ENCODE measurements at places on chromosomes 12 and 14. TPM values are rescaled to one million over a fixed set of nuclear protein-coding genes. Genes with fewer than 3 reads are reported as not detected.

Gene AQP5
- not detected for total RNA-seq

Gene HCFC2
- 4.9 TPM for total RNA-seq

Gene EXOC3L4
- total RNA-seq, result 27.0 TPM

Gene GPR68
- not detected for total RNA-seq

Gene IQSEC3
- total RNA-seq, result not detected

- DNase-seq, result peak; percentile 88
- no peaks in the 10 kb centered on the region for H3K27me3 ChIP-seq
- no peaks in the 10 kb centered on the region for H3K36me3 ChIP-seq
- peak overlapping the region; percentile 81 for H3K27ac ChIP-seq
- H3K4me3 ChIP-seq, result peak overlapping the region; percentile 65
These were observed 754 bp downstream of the ACSS3 start for GRCh38 chr12:81078469-81079196.

GRCh38 chr12:68334132-68334531, 2.0 kb upstream of the MDM1 start:
- H3K27me3 ChIP-seq, result no peaks in the 10 kb centered on the region
- H3K4me3 ChIP-seq, result no peak overlapping the region
- no peaks in the 10 kb centered on the region for H3K36me3 ChIP-seq
- no peak overlapping the region for H3K27ac ChIP-seq
- no peak for DNase-seq

- H3K36me3 ChIP-seq, result no peaks in the 10 kb centered on the region
- H3K4me1 ChIP-seq, result no peaks in the 10 kb centered on the region
- no peak overlapping the region for H3K27ac ChIP-seq
- no peak overlapping the region for H3K4me3 ChIP-seq
- H3K27me3 ChIP-seq, result peaks cover 3% of the 10 kb centered on the region
These were observed 22.2 kb downstream of the GSC start for GRCh38 chr14:94747739-94748138.

DNA sequence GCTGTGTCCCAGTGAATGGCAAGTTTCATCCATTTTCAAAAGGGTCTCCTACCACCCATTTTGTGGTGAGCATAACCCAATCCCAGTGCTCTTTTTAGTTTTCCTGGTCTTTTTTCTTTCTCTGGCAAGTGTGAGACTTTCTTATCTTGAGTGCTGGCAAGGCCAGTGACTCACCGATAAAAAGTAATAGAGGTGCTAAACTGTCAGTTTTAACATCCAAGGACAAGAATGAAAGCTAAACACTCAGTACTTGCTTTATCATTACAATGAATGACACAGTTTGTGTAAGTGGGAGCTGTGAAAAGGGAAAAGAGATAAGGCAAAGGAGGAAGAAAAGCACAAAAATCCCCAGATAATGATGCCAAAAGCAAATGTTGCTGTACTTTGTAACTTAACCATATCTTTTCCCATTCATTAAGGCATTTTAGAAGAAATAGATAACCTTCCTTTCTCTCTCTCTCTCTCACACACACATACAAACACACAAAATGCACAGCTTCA, 4.9 kb upstream of the LRIG3 start:
- no peaks in the 10 kb centered on the region for H3K36me3 ChIP-seq
- H3K4me3 ChIP-seq, result no peak overlapping the region
- H3K27me3 ChIP-seq, result no peaks in the 10 kb centered on the region

DNA sequence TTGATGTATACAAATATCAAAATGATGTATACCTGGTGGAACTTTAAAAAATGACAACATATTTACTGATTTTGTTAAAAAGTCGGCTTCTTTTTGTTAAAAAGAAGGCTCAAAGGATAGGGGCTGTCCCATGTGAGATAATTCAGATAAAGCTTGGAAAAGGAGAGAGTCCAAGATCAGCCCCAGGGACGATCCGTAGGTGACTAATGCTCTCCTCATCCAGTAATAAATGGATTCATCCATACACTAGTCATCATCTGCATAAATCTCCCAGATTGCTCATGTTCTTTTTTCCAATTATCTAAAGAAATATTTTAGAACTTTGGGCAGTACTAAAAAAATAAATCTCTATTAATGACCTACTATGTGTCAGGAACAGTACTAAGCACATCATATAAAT, 23.4 kb upstream of the FSCB start:
- H3K36me3 ChIP-seq, result no peaks in the 10 kb centered on the region
- H3K27me3 ChIP-seq, result no peaks in the 10 kb centered on the region
- no peak for DNase-seq
- no peak overlapping the region for H3K27ac ChIP-seq
- H3K4me3 ChIP-seq, result no peak overlapping the region

- DNase-seq, result no peak
- H3K27ac ChIP-seq, result peak overlapping the region; percentile 95
- no peaks in the 10 kb centered on the region for H3K36me3 ChIP-seq
These were observed 25.6 kb upstream of the UBC start for GRCh38 chr12:124940143-124940392.

GRCh38 chr14:99244367-99244901, 27.6 kb downstream of the BCL11B start:
- H3K4me3 ChIP-seq, result no peak overlapping the region
- DNase-seq, result no peak
- no peaks in the 10 kb centered on the region for H3K36me3 ChIP-seq
- no peaks in the 10 kb centered on the region for H3K4me1 ChIP-seq
- H3K27ac ChIP-seq, result no peak overlapping the region

DNA sequence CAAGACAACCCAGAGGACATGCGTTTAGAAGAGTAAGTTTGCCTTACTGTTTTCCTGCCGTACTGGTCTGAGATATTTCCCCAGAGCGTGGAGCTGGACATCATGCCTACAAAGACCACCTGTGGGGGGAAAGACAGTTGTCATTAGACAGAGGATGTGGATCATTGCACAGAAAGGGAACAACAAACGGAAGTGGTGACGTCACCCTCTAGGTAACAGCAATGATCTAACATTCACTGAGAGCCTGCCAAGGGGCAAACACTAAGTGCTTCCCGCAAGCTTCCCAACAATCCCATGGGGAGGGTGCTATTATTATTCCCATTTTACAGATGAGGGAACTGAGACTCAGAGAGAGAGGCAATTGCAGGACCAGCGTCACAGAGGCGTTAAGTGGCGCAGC, 48.5 kb downstream of the SVOP start:
- H3K4me3 ChIP-seq, result no peak overlapping the region
- H3K27ac ChIP-seq, result no peak overlapping the region
- no peaks in the 10 kb centered on the region for H3K36me3 ChIP-seq

DNA sequence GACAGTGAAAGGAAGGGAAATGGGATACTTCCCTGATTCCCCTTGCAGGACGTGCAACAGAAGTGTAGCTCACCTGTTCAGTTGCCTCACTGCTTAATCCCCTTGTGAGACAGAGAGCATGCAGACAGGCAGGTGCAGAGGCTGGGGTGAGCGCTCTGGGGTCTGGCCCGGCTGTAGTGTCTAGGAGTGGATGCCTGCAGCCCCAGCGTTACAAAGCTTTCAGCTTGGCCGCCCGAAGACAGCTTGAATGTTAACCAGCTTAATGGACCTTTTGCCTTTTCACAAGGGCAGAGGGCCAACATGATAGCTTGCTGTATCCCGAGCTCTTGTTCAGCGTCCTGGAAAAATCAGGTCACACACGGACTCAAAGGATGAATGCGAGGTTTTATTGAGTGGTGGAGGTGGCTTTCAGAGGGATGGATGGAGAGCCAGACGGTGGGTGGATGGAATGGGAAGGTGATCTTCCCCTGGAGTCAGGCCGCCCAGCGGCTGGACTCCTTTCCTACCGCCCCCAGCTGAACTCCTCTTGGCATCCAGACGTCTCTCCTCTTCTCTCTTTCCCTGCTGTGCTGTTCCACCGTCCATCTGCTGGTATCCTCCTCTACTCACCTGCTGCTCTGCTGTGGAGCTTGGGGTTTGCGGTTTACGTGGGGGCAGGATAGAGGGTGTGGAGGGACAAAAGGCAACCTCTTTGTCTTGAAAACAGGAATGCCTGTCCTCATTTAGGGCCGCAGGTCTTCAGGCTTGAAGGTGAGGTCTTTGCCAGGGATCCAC, 86.2 kb upstream of the RESF1 start:
- H3K4me1 ChIP-seq, result no peaks in the 10 kb centered on the region
- DNase-seq, result no peak
- H3K36me3 ChIP-seq, result no peaks in the 10 kb centered on the region
- no peak overlapping the region for H3K27ac ChIP-seq
- no peak overlapping the region for H3K4me3 ChIP-seq
- 0 out of 3 replicates have a peak, but pooled peaks cover 3% of the 10 kb centered on the region for H3K27me3 ChIP-seq

DNA sequence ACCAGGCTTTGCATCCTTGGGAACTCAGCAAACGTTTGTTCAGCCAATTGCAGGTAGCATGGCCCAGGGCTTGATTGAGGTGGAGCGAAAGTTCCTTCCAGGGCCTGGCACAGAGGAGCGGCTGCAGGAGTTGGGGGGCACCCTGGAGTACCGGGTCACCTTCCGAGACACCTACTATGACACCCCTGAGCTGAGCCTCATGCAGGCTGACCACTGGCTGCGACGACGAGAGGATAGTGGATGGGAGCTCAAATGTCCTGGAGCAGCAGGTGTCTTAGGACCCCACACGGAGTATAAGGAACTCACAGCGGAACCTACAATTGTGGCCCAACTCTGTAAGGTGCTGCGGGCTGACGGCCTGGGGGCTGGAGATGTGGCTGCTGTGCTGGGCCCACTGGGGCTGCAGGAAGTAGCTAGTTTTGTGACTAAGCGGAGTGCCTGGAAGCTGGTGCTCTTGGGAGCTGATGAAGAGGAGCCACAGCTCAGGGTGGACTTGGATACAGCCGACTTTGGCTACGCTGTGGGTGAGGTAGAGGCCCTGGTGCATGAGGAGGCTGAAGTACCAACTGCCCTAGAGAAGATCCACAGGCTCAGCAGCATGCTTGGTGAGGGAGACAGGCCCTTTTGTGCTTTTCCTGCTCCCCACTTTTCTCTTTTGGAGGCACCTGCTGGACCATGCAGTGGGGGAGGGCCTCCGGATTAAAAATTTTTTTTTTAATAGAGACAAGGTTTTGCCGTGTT, 799 bp downstream of the THTPA start:
- peak overlapping the region; percentile 83 for H3K4me3 ChIP-seq
- peaks cover 59% of the 10 kb centered on the region for H3K4me1 ChIP-seq
- peaks cover 29% of the 10 kb centered on the region for H3K36me3 ChIP-seq
- DNase-seq, result no peak
- H3K27me3 ChIP-seq, result no peaks in the 10 kb centered on the region
- peak overlapping the region; percentile 89 for H3K27ac ChIP-seq

DNA sequence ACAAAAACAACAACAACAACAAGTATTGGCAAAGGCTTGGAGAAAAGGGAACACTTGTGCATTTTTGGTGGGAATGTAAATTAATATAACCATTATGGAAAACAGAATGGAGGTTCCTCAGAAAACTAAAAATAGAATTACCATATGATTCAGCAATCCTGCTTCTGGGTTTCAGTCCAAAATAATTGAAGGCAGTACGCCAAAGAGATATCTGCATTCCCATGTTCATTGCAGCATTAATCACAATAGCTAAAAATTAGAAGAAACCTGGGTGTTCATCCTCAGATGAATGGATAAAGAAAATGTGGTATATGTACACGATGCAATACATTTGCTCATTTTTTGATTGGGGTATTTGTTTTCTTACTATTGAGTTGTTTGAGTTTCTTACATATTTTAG, 813.0 kb downstream of the NRXN3 start:
- DNase-seq, result no peak
- H3K36me3 ChIP-seq, result no peaks in the 10 kb centered on the region
- no peaks in the 10 kb centered on the region for H3K27me3 ChIP-seq
- H3K4me1 ChIP-seq, result no peaks in the 10 kb centered on the region

- no peaks in the 10 kb centered on the region for H3K27me3 ChIP-seq
- no peak overlapping the region for H3K4me3 ChIP-seq
- no peaks in the 10 kb centered on the region for H3K36me3 ChIP-seq
- no peak for DNase-seq
- no peaks in the 10 kb centered on the region for H3K4me1 ChIP-seq
These were observed 86.2 kb upstream of the TMTC1 start for GRCh38 chr12:29869946-29870345.

DNA sequence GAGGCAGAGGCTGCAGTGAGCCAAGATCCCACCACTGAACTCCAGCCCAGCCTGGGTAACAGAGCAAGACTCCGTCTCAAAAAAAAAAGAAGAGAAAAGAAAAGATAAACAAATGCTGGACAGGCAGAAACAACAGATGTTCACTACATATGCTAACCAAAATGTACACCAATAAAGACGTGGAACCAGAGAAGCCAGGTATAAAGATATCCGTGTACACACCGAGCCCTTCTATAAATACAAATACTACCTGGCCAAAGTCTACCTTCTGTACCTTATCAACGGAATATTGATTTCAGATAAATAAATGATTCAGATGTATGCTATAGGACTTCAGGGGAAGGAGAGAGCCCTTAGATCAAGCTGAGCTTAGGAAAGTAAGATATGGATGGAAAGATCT, 10.8 kb upstream of the KRT8 start:
- H3K36me3 ChIP-seq, result no peaks in the 10 kb centered on the region
- H3K27ac ChIP-seq, result no peak overlapping the region
- no peaks in the 10 kb centered on the region for H3K27me3 ChIP-seq

GRCh38 chr14:24138396-24139271, 2.6 kb downstream of the PSME1 start:
- H3K27ac ChIP-seq, result peak overlapping the region; percentile 75
- H3K4me1 ChIP-seq, result peaks cover 67% of the 10 kb centered on the region
- DNase-seq, result no peak
- H3K27me3 ChIP-seq, result no peaks in the 10 kb centered on the region
- H3K36me3 ChIP-seq, result peaks cover 35% of the 10 kb centered on the region

DNA sequence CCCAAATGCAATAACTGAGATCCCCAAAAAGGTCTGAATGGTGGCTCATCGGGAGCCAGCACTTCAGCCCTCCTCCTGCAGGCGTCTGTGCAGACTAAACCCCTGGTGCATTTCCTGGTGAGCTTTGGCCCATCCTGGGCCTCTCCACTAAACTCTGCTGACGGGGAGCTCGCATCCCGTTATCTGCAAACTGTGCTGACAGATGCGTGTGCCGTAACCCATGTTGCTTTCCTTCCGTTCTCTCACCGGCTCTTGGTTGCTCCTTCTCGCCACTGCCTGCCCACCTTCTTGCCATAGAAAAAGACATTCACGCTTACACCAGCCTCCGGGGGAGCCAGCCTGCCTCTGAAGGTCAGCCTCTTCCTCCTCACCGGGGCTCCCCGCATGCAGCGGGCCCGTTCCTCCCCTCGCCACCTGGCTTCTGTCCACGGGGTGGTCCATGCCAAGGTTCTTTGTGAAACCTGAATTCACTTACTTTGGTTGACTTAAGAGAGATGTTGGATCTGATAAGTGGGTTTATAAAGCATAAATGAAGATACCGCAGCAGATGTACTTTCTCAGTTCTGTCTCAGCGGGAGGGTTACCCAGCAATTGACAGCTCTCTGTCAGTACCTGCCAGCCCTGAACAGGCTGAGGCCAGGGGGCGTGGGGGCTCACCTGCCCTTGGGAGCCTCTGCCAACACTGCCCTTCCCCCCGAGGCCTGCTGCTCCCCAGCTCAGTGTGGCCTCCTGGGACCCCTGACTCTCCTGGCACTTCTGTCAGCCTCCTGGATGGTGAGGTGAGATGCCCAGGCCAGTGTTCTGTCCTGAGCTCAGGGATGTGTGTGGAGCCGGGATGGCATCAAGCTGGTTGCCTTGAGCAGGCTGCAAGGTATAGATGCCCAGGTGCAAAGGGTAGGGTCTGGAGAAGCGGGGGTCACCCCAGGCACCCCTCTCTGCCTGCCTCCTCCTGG, 14.2 kb downstream of the ZFYVE21 start:
- no peak for DNase-seq
- no peak overlapping the region for H3K4me3 ChIP-seq
- peaks cover 60% of the 10 kb centered on the region for H3K36me3 ChIP-seq

GRCh38 chr14:24259282-24260025, 3.5 kb downstream of the TGM1 start:
- H3K4me3 ChIP-seq, result no peak overlapping the region
- H3K4me1 ChIP-seq, result peaks cover 33% of the 10 kb centered on the region
- no peak for DNase-seq
- no peaks in the 10 kb centered on the region for H3K27me3 ChIP-seq

- H3K27ac ChIP-seq, result no peak overlapping the region
- DNase-seq, result no peak
- H3K27me3 ChIP-seq, result no peaks in the 10 kb centered on the region
- H3K4me1 ChIP-seq, result no peaks in the 10 kb centered on the region
- H3K36me3 ChIP-seq, result no peaks in the 10 kb centered on the region
These were observed 417.6 kb downstream of the NAV3 start for GRCh38 chr12:78248321-78248720.

Data from HepG2 (cell line).